COR-L47 (cell line): ENCODE measurements at places on chromosomes 5 and 9.

GRCh38 chr9:113879318-113879717 lies 3.2 kb downstream of the ZNF618 start:
- no peak for DNase-seq

GRCh38 chr5:74173241-74173640 lies 467.3 kb downstream of the ENC1 start:
- DNase-seq, result no peak

DNA sequence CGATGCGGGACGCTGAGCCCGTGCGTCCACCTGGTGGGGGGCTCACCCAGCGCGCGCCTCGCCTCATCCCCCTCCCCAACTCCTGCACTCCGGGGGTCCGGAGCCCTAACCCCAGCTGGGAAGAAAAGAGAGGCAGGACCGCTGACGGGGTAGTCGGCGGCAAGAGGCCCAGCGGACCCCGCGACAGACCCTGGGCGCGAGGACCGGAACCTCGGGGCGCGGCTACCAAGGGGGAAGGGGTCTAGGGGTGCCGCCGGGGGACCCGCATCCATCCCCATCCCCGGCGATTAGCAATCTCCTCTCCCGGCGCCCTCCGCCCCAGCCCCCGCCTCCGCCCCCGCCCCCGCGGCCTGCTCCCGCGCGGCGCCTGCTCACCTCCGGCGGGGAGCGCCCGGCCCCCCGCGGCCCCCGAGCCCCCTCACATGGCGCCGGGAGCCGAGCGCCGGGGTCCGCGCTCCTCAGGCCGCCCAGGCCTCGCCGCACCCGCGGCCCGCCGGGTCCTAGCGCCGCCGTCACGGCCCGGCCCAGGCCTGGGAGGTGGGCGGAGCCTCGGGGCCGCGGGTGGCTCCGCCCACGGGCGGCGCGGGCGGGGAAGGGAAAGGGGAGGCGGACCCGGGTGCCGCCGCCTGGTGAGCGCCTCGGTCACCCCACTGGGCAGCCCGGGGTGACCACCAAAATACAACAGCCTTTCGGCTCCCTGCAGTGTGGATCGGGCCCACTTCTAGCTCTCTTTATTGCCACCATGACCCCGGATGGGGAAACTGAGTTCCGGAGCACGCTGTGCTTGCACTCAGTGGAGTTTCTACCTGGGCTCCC lies at the start of gene ST6GALNAC6:
Gene ST6GALNAC6 (minus strand): TSS at position 476 of the 816 bp plus-strand sequence. CDS start 1,622 bp downstream, outside the sequence.
- peak; percentile 44 for DNase-seq

DNA sequence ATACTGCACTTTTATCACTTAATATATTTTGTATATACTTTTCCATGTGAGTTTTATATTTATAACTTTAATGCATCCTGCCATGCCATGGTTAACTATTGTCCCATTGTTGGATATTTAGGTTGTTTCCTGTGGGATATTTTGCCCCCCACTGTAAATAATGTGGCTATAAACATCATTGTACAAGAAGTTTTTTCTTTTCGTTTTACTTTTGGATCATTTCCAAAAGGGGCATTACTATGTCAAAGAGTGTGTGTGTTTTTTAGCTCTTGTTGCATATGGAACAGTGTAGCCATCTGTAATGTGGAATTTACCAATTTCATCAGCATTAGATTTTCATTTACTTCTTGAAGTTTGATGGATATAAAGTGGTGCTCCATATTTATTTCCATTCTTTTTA lies 13.3 kb downstream of the ITGA2 start:
- DNase-seq, result no peak

- DNase-seq, result peak; percentile 82
These were observed 51.6 kb downstream of the AHRR start for GRCh38 chr5:372996-373709.

- no peak for DNase-seq
These were observed 203.2 kb upstream of the IRX1 start for GRCh38 chr5:3392306-3392939.

DNA sequence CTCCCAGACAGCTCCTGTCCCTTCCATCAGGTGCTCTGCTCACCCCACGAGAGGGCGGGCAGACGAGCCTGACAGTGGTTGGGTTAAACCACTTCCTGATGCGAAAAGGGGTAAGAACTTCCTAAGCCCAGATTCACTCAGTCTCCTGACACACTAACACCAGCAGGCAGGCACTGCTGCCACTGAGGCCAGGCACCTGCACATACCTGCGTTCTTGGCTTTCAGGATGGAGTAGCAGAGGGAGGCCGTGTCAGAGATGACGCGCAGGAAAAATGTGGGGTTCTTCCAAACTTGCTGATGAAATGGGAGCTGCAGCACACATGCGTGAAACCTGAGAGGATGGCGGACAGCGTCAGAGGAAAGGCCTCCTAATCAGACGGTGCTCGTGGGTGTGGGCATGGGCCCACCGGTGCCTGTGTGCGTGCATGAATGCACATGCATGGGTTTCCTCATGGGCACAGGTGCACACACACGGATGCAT lies 29.9 kb downstream of the SLC6A18 start:
- DNase-seq, result no peak

DNA sequence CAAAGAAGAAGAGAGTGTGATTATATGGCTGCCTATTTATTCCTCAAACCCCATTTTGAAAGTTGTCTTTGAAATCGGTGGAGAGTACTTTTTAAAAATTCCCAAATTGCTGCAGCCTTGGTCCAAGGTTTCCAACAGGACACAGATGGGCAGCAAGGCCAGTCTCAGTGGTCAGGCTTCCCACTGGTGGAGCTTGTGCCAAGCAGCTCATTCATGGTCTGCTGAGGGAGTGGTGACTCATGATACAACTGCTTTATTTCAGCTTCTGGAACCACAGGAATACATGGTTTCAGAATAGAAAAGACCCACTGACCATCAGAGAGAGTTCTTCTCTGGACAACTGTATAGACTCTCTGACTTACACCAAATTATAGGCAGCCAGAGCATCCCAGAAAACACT lies 673.1 kb upstream of the KLF4 start:
- DNase-seq, result no peak

DNA sequence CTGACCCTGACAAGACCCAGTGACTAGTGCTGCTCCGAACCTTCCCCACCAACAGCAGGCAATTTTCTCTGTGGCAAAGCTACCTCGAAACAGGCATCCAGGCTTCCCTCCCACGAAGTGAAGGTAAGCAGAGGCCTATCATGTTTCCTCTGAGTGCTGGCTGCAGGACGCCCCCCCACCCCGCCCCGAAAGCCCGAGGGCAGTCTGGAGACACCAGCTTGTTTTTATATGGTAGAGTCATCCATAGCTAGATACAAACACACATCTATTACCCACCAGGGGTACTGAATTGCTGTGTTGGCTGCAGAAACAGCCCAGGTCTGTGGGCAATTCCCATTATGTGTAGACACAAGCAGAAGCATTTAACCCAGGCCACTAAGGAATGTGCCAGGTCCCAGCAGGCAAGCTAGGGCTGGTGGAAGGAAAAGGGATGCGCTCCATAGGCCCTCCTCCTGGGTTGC lies 40.4 kb downstream of the LIX1 start:
- peak; percentile 73 for DNase-seq

GRCh38 chr9:108117795-108118194 lies 628.2 kb upstream of the KLF4 start:
- DNase-seq, result no peak

DNA sequence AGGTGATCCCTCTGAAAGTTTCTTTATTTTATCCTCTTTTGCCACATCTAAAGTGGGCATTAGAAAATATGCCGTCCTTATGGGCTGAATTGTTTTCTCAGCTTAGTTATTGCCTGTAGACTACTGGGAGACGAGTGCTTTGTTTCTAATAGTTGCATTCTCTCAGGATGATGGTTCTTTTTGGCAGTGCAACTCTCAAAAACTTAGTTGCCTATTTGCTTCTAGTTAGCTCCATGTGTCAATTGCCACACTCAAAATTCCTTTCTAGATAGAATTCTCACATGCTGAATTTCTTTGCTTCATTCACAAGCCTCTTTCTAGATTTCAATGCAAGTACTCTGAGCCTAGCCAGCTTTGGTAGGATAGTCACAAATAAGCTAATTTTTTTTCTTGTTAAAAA lies 155.5 kb downstream of the FGF10 start:
- no peak for DNase-seq

GRCh38 chr9:125343518-125344275 lies 82.1 kb downstream of the GAPVD1 start:
- peak; percentile 76 for DNase-seq

GRCh38 chr9:134634176-134634575 lies 7.4 kb upstream of the COL5A1 start:
- DNase-seq, result no peak
